ENCODE measurements at places on chromosomes 2 and 18.

GRCh38 chr2:112033600-112033999 lies 21.5 kb upstream of the TMEM87B start:
- DNase-seq, result no peak

DNA sequence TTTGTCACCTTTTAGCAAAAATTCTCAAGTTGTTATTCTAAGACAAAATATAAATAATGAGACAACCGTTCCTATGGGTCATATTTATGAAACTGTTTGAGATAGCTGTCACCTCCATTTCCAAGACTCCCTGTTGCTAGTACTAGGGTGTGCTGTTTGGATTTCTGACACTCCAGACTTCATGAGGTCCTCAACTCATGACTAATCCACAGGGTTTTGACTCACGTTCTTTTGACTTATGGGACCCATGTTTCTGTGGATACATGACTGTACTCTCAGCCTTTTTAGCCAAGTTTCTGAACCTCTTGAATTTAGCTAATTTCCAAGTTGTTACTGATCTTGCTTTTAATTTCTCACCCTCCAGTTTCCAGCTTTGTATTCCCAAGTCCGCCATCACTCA lies 178.7 kb upstream of the FAM98A start:
- no peak for DNase-seq

- DNase-seq, result no peak
Observed at GRCh38 chr2:86570059-86570458, 6.8 kb upstream of the CHMP3 start.

DNA sequence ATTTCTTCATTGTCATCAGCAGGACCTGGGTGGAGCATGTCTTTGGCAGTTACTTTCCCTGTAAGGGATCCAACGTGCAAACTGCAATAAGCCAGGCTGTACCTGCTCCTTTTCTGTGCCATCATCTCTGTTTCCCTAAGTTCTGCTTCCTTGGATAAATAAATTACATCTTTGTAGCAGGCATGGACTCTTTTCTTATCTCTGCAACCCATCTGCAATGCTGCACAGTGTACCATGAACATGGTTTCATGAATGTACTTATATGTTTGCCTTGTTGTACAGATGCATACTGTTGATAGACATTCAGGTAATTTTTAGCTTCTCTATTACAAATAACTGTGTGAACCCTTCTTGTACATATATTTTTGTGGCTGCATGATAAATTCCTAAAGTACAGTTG lies 616.7 kb upstream of the PIK3C3 start:
- no peak for DNase-seq

- DNase-seq, result no peak
Observed at GRCh38 chr2:216918088-216918680, 58.3 kb upstream of the TNP1 start.
